Ecto neural progenitor cell (in vitro differentiated cells): ENCODE measurements at places on chromosomes 4 and X.

GRCh38 chr4:27484216-27484615, 623.6 kb downstream of the STIM2 start:
- no peak for DNase-seq

DNA sequence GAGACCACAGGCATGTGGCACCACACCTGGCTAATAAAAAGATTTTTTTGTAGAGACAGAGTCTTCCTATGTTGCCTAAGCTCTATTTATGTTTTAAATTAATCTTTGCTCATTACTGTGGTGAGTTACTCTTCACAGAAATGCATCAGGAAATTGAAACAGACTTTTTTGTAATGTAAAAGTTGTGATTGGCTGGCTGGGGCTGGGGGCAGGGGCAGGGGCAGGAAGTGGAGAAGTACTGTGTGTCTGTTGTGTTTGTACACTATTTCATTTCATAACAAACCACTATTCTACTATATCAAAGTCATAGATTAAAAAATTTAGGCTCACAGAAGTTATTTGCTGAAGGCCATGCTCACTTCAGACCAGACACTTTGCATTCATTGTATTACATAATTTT, 19.1 kb upstream of the ABRAXAS1 start:
- DNase-seq: no peak

GRCh38 chrX:133307637-133308498, 89.7 kb upstream of the TFDP3 start:
- peak; percentile 74 for DNase-seq

- DNase-seq: no peak
These were observed 42.0 kb downstream of the SGMS2 start for GRCh38 chr4:107866726-107867125.

- DNase-seq: no peak
These were observed 112.2 kb downstream of the ZAR1 start for GRCh38 chr4:48602222-48602621.

GRCh38 chr4:109302361-109303139, at the start of gene COL25A1:
Gene COL25A1 (minus strand): TSS chr4:109302658.
- peak; percentile 94 for DNase-seq

- no peak for DNase-seq
These were observed 197.8 kb downstream of the FRAS1 start for GRCh38 chr4:78254893-78255292.

DNA sequence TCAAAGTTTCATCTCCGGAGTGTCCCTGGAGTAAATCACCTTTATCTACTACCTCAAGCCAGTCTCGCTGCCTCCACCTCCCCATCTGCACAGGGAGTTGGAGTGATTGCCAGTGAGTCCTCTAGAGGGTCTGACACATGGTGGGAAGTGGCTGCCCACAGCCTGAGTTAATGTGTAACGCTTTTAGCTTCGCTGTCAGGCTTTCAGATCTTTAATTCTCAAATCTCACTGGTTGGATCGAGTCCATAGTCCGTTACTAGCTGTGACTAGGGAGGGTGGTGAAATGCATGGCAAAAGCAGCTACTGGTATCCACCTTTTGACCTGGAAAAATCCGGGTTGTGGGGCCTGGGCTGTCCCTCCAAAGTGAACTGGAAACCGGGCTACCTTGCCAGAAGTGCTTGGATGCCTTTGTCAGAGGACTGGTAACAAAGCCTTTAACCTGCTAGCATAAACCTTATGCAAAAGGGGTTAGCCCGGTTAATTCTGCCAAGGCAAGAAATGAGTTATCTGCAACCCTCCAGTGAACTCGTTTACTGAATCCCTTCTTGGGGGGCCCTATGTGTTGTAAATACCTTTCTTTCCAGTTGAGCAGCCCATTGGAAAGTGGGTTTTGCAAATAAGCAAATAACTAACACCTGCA, 5.1 kb upstream of the WDR1 start:
- no peak for DNase-seq

GRCh38 chr4:182297659-182298058, 54.5 kb downstream of the TENM3 start:
- DNase-seq: no peak

GRCh38 chr4:181323061-181323460, 920.1 kb upstream of the TENM3 start:
- DNase-seq: no peak

- DNase-seq: no peak
These were observed 35.0 kb upstream of the MAML3 start for GRCh38 chr4:140188975-140189374.

DNA sequence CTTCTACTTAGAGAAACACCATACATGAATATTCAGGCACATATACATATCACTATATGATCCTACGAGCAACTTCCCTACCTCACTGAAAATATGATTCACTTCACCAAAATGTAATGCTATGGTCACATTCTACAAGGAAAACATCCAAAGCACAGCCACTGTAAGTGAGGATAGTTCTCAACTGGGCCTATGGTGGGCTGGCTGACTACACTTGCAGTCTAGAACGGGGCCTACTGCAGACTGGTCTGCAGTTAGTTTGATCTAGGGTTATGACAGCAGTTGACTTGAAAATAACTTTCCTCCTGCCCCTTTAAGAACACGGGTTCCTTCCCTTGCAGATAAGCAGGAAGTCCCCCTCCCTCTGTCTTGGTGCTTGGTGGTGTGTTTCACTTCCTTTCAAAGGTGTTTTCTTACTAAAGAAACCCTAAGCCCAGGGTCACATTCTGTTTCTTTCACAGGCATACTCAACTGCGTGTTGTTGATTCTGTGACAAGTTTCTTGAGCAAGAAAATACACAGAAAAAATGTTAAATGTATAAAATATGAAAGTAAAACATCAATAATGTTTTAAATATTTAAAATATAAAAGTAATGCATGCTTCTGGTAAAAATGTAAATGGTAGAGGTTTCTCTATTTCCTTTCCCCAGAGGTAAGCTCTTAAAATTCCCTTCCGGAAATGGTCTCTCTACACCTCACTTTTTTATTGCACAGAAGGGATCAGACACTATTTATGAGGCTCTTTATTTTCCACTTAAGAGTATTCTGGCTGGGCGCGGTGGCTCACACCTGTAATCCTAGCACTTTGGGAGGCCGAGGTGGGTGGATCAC, 18.0 kb upstream of the TMSB4X start:
- no peak for DNase-seq

- no peak for DNase-seq
These were observed 349.3 kb upstream of the KLF3 start for GRCh38 chr4:38314663-38315062.

DNA sequence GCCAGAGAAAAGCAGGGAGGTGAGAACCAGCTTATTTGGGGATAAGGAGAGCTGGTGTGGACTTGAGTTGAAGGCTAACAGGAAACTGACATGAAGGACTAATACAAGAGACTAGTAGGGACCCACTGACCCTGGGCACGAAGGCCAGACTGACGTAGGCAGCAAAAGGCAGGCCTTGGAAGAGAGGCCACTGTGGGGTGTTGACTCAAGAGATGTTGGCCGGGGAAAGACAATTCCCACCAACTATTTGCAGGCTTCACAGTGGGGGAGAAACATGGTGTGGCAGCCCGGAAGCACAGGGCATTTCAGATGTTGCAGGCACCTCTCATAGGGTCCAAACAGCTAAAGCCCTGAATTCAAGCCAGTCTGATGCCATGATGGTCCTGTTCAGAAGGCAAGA, 24.4 kb upstream of the MAP3K15 start:
- no peak for DNase-seq

GRCh38 chr4:141356321-141356962, 135.7 kb downstream of the ZNF330 start:
- DNase-seq: no peak

DNA sequence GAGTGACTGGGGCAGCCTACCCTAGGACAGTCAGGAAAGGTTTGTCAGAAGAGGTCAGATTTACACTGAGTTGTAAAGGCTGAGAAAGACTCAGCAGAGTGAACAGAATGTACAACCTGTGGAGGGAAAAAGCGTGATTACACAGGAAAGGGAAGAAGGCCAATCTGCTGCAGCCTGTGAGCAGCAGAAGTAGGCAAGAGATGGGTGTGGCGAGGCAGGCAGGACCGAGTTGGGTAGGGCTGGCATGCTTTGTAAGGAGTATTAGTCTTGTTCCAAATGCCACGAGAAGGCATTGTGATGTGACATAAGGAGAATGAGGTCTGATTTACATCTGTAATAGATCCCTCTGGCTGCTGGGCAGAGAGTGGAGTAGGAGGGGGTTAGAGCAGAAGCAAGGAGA, 12.6 kb downstream of the SGMS2 start:
- DNase-seq: no peak
